Psoas muscle (tissue), 8 donors: ENCODE measurements at places on chromosomes 1 and 21. TPM values are rescaled to one million over a fixed set of nuclear protein-coding genes. Genes with fewer than 3 reads are reported as not detected.

DNA sequence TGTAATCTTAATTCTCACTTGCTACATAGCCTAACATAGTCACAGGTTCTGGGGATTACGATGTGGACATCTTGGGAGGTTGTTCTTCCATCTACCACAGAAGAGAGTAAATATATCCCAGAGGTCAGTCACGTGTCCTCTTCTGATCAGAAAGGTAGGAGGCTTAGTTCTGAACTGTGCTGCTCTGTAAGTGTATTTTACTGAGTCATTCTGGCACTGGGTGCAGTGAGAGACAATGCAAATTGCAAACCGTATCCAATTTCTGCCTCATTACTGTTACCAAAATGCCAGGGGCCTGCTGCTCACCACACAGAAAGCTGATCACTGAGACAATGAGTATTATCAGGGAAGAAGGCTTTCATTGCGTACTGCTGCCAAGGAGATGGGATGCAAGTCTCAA is 104.0 kb downstream of the GABPA start:
- no peak for DNase-seq

DNA sequence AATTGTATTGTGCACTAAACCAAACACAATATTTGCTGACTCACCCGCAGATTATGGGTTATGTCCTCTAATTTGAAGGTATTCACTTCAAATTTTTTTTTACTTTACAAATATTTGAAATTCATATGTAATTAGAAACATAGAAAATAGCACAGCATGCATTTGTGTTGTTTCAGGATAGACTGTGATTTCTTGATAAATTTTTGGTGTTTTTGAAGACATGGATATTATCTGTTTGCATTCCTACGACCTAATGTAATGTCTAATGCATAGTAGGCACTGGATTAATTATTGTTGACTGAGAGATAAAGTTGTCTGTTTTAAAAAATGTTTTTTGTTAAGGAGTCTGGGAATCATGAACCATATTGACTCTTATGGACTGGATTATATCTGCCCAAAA is 850.2 kb downstream of the BRINP3 start:
- DNase-seq: no peak

GRCh38 chr1:108653431-108654105 is 7.3 kb downstream of the HENMT1 start:
- no peak for DNase-seq

- DNase-seq: no peak
Measured at GRCh38 chr1:81549588-81550127, 251.1 kb upstream of the ADGRL2 start.

DNA sequence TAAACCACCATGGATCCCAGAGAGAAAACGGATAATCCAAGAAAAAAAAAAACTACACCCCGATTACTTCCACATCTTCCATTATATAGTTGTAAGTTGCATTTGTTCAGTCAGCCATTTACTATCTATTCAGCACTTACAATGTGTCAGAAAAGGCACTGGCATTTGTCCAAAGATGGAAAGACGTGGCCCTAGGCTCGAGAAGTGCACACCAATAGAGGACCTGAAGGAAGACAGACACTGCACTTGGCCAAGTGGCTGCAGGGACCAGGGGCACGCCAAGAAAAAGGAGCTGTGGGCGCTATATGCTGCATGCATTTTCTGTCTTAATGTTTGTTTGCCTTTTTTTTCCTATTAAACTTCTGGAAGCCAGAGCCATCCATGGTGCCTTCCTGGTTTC is 45.2 kb upstream of the LYST start:
- no peak for DNase-seq

DNA sequence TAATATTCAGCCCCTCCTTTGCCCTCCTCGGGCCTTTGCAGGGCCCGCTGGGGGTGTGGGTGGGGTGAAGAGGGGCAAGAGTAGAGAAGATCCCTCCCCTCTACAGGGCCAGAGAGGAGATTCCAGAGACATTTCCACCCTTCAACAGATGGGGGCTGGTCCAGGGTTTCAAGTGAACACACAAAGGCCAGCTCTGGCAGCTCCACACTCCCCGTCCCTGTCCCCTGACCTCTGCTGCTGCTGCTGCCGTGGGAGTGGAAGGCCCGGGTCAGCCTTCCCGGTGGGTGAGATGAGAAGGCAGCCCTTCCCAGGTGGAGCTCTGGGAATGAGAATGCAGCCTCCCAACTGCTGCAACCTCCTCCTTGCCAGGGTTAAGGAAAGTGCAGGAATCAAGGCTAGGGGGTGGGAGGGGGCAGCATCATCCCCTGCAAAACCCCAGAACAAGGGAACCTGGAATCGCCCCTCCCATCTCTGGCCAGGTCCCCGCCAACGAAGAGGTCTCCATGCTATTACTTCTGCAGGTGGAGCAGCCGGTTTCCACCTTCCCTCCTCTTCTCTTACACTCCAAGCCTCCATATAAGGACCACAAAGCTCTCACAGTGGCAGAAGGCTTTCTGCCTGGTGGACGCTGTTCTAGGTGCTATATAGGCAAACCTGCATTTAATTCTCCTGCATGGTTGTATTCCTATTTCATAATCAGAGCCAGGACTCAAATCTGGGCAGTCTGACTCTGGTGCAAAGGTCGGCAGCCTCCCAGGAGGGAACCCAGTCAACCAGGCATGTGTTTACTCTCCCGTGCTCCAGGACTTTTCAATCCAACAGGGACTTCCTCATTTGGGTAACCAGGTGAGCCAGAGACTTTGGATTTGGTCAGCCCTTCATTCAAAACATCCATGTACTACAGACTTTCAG is 22.9 kb upstream of the ARHGEF10L start:
- peak; percentile 39 for DNase-seq

DNA sequence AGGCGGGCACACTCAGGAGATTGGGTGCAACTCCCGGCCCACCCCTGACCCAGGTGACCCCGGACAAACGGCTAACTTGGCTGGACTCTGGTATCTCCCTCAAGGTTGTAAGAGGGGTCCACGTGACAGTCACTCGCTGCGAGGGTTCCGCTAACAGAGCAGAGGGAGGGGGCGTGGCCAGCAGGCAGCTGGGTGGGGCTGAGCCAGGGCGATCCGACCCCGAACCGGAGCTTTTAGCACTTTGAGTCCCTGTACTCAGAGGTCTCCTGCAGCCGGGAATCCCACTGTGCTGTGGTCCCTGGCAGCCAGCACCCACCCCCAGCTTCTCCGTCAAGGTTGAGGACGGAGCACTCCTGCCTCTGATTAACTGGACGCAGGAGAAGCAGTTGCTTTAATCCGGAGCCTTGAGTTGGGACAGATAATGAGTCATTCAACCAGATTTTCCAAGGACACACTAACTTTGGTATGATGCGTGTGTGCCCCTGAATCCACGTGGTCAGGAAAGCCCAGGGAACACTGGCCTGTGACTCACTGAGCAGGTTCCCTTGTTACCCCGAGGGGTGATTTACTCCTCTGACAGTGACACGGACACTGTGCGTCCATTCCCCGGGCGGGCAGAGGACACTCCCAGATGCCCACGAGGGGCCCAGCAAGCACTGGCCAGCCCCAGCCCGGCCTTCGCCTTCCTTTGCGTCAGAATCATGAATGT is 16.8 kb downstream of the TRPM2 start:
- no peak for DNase-seq

FCER1A gene
- 0.29 TPM for total RNA-seq

ZNF691 gene
- total RNA-seq: 5.8 TPM

- no peak for DNase-seq
Measured at GRCh38 chr1:37143800-37144199, 109.5 kb upstream of the GRIK3 start.

DNA sequence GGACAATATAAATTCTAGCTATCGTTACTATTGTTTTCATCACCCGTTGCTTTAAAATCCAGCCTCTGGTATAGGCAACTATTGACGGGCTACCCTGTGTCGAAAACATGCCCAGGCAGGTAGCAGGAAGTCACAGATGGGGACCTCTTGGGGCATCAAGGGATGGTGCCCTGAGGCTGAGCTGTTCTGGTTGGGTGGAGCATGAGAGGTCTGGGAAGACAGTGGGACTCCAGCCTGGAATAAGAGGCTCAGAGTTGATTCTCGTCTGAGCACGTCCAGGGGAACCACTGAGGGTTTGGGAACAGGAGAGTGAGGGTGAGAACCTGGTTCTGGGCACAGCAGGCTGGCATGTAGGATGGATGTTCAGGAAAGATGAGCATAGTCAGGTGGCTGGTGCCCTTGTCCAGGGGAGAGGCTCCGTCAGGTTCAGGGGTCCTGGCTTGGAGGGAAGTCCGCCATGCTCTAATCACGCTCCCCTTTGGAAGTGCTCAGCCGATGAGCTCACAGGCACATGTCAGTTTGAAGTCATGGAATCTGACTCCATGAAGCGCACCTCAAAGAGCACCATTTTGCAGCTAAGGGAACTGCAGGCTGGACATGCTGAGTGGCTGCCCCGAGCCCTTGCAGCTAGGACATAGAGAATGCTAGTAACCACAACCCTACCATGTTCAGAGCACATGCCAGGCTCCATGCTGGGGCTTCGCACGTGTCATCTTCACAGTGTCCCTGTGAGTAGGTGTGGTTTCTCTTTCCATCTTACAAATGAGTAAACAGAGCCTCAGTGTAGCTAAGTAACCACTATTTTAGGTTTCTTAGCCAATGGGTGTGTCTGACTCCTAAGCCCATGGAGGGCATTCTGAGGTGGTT is 21.0 kb downstream of the PCSK9 start:
- no peak for DNase-seq

DNA sequence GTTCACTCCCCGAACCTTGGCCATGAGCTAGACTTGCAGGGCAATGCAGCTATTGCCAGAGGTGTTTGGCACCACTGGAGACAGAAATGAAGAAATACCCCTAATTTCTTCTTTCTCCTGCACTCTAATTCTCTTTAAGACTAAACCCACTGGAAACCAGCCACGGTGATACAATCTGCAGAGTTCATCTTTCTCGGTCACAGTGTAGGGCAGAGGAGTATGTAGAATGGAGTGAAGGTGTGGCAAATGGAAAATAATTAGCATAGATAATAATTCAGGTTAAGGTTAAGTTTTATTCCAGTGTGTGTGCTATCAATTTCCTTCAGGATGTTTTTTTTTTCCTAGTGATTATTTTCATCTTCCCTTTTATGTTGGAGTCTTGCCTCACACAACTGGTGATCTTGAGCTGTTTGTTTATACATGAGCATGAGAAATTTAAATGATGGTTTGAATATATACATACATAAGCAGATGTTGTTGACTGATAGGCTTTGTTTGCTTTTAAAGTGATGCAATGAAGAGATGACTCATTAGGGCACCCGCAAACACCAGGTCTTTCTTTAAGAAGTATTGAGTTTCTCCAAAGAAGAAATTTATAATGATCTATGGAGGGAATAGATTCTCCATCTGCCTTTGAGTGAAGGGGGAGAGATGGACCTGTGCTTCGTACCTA is 81.9 kb downstream of the SPATA17 start:
- DNase-seq: no peak

KRTAP10-12 gene
- total RNA-seq: not detected

DNA sequence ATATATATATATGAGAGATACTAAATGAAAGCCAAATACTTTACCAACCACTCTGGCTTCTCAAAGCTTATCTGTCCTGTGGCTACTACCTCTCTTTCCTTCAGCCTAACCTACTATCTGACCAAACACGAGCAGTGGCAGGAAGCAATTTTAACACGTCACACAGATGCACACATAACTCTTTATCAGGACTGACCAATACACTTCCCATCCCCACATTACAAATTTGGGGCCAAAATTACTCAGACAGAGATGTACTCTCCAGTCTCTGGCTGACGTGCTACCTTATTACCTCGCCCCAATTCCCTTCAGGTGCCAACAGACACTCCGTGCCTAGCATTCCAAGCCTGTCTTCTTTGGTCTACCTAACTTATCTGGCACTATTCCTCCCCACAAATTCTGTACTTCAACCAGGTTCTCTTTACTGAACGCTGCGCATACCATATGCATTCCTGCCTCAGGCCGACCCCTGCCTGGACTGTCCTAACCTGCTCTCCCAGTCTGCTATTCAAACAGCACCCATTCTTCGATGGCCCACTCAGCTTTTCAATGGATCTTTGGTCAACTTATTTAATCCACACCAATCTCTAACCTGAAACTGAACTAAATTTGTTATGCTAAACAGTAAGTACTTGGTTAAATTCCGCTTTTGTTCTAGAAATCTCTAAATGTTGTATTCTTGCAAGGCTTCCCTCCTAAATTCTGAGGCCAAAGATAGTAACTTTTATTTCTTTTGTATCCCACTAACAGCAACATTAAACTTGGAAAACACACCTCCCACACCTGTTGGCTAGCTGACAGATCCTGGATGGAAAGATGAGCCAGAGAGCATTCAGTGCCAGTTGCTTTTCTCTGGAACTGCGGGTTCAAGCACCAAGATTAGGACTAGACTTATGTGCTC is 27.9 kb downstream of the RERE start:
- DNase-seq: no peak

- no peak for DNase-seq
Measured at GRCh38 chr1:27436204-27437159, 44.1 kb downstream of the GPR3 start.

DNA sequence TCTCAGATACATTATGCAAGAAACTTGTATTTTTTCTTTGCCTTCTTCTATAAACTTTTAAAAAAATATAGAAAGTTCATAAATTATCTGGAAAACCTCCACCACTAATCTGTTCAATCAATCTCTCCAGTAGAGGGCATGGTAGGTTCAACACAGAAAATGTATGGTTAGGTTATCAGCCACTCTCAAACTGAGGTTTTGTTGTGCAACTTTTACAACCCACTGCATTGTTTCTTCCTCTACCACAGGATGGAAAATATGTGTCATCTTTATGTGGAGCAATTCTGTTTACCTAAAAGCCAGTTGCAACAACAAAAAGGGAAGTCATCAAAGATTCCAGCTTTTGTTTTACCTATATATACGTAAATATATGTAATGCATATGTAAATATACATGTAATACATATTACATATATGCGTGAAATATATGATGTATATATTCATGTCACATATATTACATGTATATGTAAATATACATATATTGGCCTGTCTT is 3.0 kb upstream of the RGS2 start:
- DNase-seq: no peak

GRCh38 chr1:232868793-232869491 is 63.7 kb downstream of the MAP10 start:
- DNase-seq: no peak

UBE2G2 gene
- total RNA-seq: 81.3 TPM

DNA sequence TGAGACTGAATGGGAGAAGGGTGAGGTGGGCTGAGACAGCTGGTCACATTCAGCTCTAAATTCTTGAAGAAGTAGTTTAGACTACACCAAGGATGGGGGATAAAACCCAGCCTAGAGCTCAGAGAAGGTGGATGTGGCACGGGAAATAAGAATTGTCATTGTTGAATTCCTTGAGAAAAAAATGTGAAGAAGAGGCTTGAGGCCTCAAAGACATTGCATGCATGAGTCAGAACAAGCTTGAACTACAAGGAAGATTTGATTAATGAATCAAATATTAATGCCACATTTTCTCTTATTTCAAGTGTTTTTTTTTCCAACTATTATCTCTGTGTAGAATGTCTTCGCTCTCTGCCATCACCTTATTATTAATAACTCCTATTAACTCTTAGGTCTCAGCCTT is 58.9 kb downstream of the MAP3K7CL start:
- DNase-seq: no peak

LAPTM5 gene
- 8.2 TPM for total RNA-seq

GRCh38 chr1:224629965-224630364 is 13.8 kb downstream of the CNIH3 start:
- no peak for DNase-seq

- DNase-seq: no peak
Measured at GRCh38 chr1:202248861-202249260, 55.3 kb downstream of the LGR6 start.

- DNase-seq: no peak
Measured at GRCh38 chr1:161933592-161934588, 89.8 kb downstream of the OLFML2B start.
